Fibroblast of skin of scalp (primary cell): ENCODE measurements at places on chromosomes 3 and 15.

DNA sequence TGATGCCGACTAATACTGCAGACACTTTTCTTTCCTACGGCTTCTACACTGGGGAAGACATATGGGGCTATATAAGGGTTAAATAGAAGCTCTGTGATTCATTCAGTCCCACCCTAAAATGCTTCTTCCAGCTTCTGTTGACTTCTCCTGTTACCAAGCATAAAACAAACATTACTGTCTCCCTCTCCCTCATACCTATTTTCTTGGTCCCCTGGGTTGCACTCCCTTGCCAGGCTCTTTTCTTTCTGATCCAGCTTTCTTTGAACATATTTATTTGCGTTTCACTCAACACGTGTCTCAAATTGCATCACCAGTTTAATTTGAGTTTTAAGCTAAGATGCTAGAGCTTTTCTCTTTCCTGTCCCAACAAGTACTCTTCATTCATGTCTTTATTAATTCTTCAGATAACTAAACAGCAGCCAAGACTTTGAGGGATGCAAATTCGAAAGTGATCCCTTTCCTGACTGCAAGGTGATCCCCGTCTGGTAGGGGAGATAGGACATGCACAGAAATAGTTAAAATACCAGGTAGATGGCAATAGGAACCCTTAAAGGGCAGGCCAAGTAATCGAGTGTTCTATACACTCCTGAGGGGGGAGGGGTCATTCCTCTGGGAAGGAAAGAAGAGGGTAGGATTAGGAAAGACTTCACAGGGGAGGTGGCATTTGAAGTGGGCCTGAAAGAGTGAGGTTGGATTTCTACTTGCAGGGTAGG lies 198.6 kb upstream of the BCL6 start:
- peak; percentile 22 for DNase-seq

- DNase-seq: peak; percentile 56
Observed at GRCh38 chr3:24521420-24522145, 26.9 kb upstream of the THRB start.

- DNase-seq: peak; percentile 83
Observed at GRCh38 chr3:61876797-61877196, 315.4 kb downstream of the PTPRG start.

DNA sequence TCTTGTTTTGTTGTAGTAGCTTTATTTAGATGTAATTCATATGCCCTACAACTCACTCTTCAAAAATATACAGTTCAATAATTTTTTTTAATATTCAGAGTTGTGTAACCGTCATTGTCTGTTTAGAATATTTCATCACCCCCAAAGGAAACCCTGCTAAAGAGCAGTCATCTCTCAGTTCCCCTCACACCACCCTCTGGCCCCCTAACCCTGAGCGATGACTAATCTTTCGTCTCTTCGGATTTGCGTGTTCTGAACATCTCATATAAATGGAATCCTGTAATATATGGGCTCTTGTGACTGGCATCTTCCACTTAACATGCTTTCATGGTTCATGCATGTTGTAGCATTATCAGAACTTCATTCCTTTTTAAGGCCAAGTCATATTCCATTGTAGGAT lies 183.8 kb downstream of the ATG7 start:
- peak; percentile 96 for DNase-seq

GRCh38 chr3:172853921-172854666 lies 103.6 kb downstream of the ECT2 start:
- DNase-seq: no peak

- DNase-seq: peak; percentile 92
Observed at GRCh38 chr15:33278816-33279612, 31.8 kb upstream of the RYR3 start.

DNA sequence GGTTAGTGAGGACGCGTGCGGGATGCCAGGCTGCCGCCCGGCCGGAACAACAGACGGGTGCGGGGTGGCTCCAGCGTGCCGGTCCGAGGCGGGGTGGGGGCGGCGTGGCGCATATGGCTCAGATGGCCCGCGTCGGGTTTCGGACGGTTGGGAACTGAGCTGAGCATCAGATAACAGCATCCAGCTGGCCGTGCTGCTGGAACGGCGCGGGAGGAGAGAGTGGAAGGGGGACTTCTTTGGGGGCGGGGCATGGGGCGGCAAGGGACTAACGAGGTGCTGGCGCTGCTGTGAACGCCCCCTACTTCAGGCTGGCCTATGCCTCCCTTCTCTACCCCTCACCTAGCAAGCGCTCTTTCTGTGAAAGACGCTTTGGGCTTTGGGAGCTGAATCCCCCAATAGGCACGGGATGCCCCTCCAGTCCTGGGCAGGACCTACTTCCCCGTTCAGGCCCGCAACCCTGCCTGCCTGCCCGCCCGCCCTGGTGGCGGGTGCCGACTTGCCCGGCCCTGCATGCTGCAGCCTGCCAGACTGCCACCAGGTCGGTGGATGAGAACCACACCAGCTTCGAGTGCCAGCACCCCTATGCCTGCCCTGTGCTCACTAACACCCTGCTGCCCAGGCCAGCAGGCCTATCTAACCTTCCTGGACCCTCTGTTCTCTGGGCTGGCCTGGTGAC lies 542 bp downstream of the INKA1 start:
- no peak for DNase-seq

DNA sequence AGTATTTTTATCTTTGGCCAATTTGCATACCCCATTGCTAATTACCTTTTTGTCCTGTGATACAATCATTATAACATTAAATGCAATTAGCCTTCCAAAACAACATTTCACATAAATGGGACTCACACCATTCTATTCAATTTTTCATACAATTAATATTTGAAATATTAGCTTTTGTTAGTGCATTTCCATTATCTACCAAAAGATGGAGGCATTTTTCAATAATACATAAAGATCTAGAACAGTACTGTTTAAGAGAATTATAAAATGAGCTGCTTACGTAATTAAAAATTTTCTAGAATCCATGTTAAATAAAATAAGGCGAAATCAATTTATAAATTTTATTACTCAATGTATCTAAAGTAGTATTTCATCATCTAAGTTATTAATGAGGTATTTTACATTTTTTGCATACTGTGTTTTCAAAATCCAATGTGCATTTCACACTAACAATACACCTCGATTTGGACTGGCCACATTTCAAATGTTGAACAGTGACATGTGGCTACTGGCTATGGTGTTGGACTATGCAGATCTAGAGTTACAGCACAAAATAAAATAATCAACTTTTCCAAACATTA lies 74.3 kb downstream of the TJP1 start:
- peak; percentile 36 for DNase-seq

DNA sequence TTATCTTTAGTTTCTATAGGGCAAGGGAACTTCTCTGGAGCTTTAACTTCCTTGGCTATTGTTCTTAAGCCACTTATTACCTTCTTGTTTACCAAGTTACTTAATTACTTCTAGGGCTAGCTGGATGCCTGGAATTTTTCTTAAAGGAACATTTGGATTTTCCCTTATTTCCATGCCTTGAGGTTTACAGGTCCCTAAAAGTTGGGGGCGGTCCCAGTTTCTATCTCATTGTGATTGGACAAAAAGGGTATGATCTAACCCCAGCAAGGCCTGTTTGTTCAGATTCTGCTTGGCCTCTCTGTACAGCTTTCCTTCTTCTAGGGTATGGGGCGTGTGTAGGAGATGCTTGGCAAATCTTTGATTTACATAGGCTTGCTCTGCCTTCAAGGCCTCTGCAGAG lies 17.4 kb downstream of the PDHB start:
- DNase-seq: no peak

- no peak for DNase-seq
Observed at GRCh38 chr3:60009931-60010478, 960.2 kb upstream of the CFAP20DC start.

DNA sequence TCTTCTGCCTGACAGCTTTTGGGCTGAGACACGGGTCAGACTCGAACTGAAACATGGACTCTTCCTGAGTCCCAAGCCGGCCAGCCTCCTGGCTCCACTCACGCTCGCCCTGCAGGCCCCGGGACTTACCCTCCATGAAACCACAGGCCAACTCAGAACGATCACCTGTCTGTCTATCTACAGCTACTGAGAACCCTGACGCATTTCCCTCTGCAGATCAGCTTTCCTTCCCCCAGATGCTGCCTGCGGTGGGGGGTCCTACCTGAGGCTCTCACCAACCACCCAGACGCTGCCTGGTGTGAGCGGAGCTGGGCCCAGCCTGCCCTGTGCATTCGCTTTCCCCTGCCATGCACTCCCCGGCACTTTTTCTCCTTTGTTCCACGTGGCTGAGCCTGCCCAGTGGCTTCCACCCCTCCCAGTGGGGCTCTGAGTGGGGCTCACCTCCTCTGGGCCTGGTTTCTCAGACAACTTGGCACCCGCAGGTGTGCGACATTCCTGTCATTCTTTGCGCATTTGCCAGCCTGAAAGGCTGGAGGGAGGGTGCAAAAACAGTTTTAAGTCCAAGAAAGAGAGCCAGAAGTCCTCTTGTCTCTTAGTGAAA lies 60.2 kb downstream of the PLXNA1 start:
- peak; percentile 17 for DNase-seq
